Stimulated activated CD4-positive, alpha-beta T cell treated with anti-CD3 and anti-CD28 coated beads, Interleukin-15, amount 100 ng/mL, for 48 hours (primary cell): ENCODE measurements at places on chromosomes 5 and 9.

GRCh38 chr5:149227168-149227826 is 44.4 kb upstream of the AFAP1L1 start:
- DNase-seq, result no peak

DNA sequence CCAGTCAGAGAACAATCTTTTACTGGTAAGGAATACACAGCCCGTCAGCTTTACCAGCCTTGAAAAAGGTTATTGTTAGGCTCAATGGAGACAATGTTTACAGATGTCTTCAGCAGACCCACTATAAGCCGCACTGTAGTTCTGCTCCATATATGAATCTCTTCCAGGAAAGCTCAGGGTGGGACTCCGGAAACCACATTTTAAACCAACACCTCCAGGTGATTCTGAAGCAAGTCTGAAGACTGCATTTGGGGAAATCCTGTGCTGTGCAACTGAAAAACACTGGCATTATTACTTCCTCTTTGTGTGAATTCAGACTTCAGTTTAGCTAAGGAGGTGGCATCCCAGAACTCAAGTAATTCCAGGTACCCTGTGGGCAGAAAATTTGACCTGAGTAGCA is 3.5 kb downstream of the GZMK start:
- DNase-seq, result no peak

GRCh38 chr5:80487829-80488721 is at the start of gene FAM151B:
Gene FAM151B, plus strand, starts transcription at chr5:80488100. Its CDS starts 24 bp downstream, at chr5:80488124.
- DNase-seq, result peak; percentile 65

DNA sequence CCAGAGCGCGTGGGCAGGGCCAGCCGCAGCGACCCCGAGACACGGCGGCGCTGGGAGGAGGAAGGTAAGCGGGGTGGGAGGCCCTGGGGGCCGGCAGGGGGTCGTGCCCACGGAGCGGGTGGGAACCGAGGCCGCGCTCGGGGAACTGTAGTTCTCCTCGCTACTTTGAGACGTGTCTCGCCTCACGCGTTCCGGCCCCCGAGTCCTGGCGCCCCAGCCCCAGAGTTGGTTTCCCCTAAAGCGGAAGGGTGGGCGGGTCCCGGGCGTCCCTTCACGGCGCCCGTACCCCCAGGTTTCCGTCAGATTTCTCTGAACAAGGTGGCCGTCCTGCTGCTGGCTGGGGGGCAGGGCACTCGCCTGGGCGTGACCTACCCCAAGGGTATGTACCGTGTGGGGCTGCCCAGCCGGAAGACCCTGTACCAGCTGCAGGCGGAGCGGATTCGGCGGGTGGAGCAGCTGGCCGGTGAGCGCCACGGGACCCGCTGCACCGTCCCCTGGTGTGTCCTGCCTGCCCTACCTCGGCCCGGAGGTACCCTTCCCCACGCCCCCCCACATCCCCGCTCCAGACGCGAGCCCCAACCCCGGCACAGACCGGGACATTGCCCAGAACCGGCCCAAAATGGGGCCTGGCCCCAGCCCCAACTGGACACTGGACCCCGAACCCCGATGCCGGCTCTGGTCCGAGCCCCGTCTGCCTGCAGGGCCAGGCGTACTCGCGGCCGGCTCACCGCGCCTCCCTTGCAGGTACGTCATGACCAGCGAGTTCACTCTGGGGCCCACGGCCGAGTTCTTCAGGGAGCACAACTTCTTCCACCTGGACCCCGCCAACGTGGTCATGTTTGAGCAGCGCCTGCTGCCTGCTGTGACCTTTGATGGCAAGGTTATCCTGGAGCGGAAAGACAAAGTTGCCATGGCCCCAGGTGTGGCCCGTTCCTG is 709 bp downstream of the UAP1L1 start:
- DNase-seq, result no peak

DNA sequence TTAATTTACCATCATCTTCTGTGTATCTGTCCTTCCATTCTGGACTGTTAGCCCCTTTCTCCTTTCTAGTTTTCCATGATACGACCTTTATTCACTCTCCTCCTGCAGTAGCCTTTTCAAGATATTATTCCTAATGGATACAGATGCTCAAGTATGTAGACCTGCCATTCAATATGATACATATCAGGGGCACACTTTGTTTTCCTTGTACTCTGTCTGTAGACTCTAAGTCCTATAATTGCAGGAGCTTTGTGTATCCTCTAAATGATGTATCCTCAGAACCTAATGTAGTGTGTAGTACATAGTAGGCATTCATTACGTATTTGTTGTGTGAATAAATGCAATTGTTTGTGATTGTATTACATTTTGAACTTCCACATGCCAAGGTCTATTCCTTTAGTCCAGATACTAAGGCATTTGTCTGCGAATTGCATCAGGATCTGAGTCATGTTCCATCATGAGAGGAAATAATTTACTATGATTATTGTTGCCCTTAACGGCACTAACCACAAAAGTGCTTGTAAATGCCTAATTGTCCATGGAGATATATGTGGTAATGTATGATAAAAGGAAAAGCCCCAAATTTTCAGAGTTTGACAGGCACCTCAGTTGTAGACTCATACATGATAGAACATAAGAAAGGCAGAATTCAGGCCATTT is 57.1 kb upstream of the IZUMO3 start:
- DNase-seq, result no peak
